ENCODE measurements at places on chromosomes 7 and 10. TPM values are rescaled to one million over a fixed set of nuclear protein-coding genes. Genes with fewer than 3 reads are reported as not detected.

GRCh38 chr10:113027574-113028455 lies 77.8 kb downstream of the TCF7L2 start:
- H3K36me3 ChIP-seq, result no peaks in the 10 kb centered on the region
- H3K27me3 ChIP-seq, result no peaks in the 10 kb centered on the region
- DNase-seq, result no peak
- no peak overlapping the region for H3K4me3 ChIP-seq
- H3K27ac ChIP-seq, result peak overlapping the region; percentile 8

DNA sequence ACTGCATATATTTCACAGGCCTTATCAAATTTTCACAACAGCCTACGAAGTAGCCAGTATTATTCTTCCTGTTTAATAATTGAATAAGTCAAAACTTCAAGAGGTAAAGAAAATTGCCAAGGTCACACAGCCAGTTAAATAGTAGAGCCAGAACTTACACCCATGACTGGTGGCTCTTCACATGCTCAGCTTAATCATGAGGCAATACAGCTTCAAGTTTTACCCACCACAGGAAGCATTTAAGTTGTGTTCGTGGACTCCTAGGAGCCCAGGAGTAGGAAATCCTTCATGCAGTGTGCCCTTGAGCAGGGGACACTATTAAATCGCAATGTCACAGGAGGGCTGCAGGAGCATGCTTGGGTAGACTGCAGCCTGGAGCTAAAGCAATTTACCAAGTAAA lies 11.1 kb downstream of the LIPA start:
- H3K36me3 ChIP-seq, result no peaks in the 10 kb centered on the region
- H3K27ac ChIP-seq, result no peak overlapping the region
- no peak for DNase-seq

- no peak overlapping the region for H3K4me3 ChIP-seq
- H3K4me1 ChIP-seq, result peaks cover 5% of the 10 kb centered on the region
- no peaks in the 10 kb centered on the region for H3K27me3 ChIP-seq
- no peak overlapping the region for H3K27ac ChIP-seq
- DNase-seq, result no peak
These were observed 101.5 kb downstream of the RNF216 start for GRCh38 chr7:5679813-5680473.

DNA sequence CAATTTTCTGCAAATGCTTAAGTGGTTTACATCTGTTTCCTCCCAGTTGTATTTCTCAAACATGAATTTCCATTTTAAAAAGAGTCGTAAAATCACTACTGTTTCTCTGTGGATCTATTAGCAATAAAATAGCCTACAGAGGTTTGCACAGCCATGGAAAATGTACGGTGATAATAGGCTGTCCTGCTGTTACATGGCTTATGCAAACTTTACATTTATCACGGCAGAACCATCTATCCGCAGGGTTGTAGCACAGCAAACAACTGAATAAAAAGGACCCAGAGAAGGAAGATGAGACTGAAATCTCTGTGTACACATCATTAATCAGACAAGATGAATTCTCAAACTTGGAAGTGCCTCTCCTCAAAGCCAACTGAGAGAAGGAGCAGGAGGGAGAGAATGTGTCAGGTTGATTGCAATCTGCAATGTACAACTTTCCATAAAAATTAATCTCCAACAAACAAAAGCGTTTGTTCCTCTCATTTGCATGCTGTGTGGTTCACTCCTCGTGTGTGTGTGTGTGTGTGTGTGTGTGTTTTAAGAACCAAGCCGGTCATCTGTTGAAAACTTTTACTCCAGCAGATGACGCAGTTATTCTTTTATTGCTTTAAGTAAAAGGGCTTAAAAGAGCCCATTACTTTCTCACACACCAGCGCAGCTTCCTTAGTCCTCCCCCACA lies 279.3 kb downstream of the SKAP2 start:
- no peak for DNase-seq
- no peaks in the 10 kb centered on the region for H3K4me1 ChIP-seq
- no peaks in the 10 kb centered on the region for H3K36me3 ChIP-seq
- H3K27me3 ChIP-seq, result no peaks in the 10 kb centered on the region
- H3K27ac ChIP-seq, result no peak overlapping the region

DNA sequence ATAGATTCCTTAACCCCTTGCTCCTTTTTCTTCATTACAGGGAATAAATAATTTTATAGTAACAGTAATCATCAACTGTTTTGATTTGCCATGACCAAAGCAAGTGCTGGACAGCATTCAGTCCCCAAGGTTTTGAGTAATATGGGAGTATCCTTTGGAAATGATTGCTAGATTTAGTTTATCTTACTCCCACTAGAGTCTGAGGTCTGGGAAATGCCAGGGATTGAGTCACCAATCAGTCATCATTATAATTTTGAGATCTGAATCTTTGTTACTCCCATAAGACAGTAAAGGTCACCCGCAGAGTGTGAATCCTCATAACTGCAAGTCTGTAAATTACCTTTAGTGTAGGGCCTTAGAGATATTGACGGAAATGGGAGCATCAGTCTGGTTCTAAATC lies 133.7 kb upstream of the SEMA3E start:
- no peaks in the 10 kb centered on the region for H3K36me3 ChIP-seq
- H3K4me3 ChIP-seq, result no peak overlapping the region
- no peaks in the 10 kb centered on the region for H3K27me3 ChIP-seq
- no peak for DNase-seq
- H3K4me1 ChIP-seq, result no peaks in the 10 kb centered on the region

GRCh38 chr7:135169141-135169963 lies 1.2 kb downstream of the CYREN start:
- peaks cover 44% of the 10 kb centered on the region for H3K4me1 ChIP-seq
- H3K4me3 ChIP-seq, result no peak overlapping the region
- H3K36me3 ChIP-seq, result peaks cover 27% of the 10 kb centered on the region
- no peak for DNase-seq

- no peak overlapping the region for H3K27ac ChIP-seq
- no peak for DNase-seq
- H3K36me3 ChIP-seq, result no peaks in the 10 kb centered on the region
- H3K4me3 ChIP-seq, result no peak overlapping the region
- no peaks in the 10 kb centered on the region for H3K4me1 ChIP-seq
- no peaks in the 10 kb centered on the region for H3K27me3 ChIP-seq
These were observed 152.6 kb downstream of the BMPER start for GRCh38 chr7:34057956-34058355.

- no peaks in the 10 kb centered on the region for H3K27me3 ChIP-seq
- no peaks in the 10 kb centered on the region for H3K36me3 ChIP-seq
- no peak overlapping the region for H3K4me3 ChIP-seq
- DNase-seq, result no peak
- H3K27ac ChIP-seq, result no peak overlapping the region
- no peaks in the 10 kb centered on the region for H3K4me1 ChIP-seq
These were observed 12.0 kb upstream of the AGR2 start for GRCh38 chr7:16816824-16817223.

GRCh38 chr7:1238450-1238882 lies 5.8 kb downstream of the UNCX start:
- H3K27ac ChIP-seq, result no peak overlapping the region
- no peak overlapping the region for H3K4me3 ChIP-seq
- H3K27me3 ChIP-seq, result peaks cover 71% of the 10 kb centered on the region
- H3K36me3 ChIP-seq, result no peaks in the 10 kb centered on the region

- H3K27ac ChIP-seq, result no peak overlapping the region
- DNase-seq, result no peak
- no peaks in the 10 kb centered on the region for H3K36me3 ChIP-seq
- H3K4me1 ChIP-seq, result no peaks in the 10 kb centered on the region
- no peaks in the 10 kb centered on the region for H3K27me3 ChIP-seq
These were observed 36.4 kb upstream of the CHCHD3 start for GRCh38 chr7:133118261-133118660.

DNA sequence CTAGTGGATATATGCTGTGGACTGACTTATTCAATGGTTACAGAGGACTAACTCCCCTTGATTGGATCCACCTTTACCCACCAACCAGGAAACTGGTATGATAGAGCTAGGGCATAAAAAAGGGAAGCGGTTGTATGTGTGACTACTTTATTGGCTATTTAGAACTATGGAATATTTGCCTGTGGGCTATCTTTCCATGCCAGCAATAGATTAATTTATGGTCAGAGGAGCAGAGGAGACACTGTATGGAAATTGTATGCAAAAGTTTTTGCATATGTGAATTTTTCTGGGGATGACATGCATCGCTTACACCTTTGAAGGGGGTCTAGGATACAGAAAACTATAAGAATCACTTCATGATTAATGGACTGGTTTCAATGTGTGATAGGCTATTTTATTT lies 105.7 kb downstream of the LHFPL3 start:
- H3K27me3 ChIP-seq, result no peaks in the 10 kb centered on the region
- no peak overlapping the region for H3K27ac ChIP-seq

GRCh38 chr7:107581387-107582013 lies 1.5 kb downstream of the BCAP29 start:
- peaks cover 12% of the 10 kb centered on the region for H3K36me3 ChIP-seq
- DNase-seq, result no peak

GRCh38 chr10:43921478-43921877 lies 272.8 kb upstream of the ZNF32 start:
- no peaks in the 10 kb centered on the region for H3K4me1 ChIP-seq
- H3K27ac ChIP-seq, result no peak overlapping the region
- H3K36me3 ChIP-seq, result no peaks in the 10 kb centered on the region
- H3K4me3 ChIP-seq, result no peak overlapping the region
- no peak for DNase-seq

DNA sequence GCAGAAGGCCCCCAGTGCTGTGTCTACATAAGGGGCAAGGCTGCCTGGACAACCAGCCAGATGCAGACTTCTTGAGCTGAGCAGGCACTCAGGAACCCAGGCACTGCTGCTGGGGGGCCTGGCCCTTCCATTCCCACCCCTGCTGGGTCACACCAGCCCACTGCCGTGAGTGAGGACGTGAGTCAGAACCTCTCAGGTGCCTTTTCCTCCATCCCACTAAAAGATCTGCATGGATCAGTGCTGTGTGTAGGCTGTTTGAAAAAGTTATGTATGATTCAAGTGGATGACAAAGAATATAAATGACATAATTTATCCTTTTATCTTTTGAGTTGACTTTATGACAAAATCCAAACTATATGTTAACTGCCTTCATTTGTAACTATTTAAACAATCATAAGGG lies 499.3 kb downstream of the INHBA start:
- H3K4me1 ChIP-seq, result no peaks in the 10 kb centered on the region
- no peaks in the 10 kb centered on the region for H3K27me3 ChIP-seq
- H3K27ac ChIP-seq, result no peak overlapping the region
- DNase-seq, result no peak

- H3K27ac ChIP-seq, result no peak overlapping the region
- no peak overlapping the region for H3K4me3 ChIP-seq
- no peaks in the 10 kb centered on the region for H3K4me1 ChIP-seq
- DNase-seq, result no peak
These were observed 20.3 kb upstream of the HYAL4 start for GRCh38 chr7:123824754-123825067.

DNA sequence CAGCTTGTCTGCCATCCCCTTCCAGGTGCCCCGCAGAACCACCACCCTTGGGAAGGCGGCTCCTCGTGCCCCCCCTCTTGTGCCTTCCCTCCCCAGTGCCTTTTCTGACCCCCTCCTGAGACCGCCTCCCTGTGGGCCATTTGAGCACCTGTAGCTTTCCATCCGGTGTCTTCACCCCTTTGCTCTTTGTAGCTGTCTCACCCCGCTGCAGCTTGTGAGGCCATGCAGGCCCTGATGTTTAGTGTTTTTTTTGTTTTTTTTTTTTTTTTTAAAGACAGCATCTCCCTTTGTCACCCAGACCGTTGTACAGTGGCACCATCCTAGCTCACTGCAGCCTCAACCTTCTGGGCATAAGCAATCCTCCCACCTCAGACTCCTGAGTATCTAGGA lies 52.5 kb downstream of the CUX1 start:
- H3K4me3 ChIP-seq, result no peak overlapping the region
- H3K4me1 ChIP-seq, result peaks cover 46% of the 10 kb centered on the region
- peak overlapping the region; percentile 60 for H3K27ac ChIP-seq
- H3K27me3 ChIP-seq, result no peaks in the 10 kb centered on the region

GRCh38 chr10:697097-697875 lies 7.8 kb upstream of the DIP2C start:
- H3K27me3 ChIP-seq, result no peaks in the 10 kb centered on the region
- H3K4me1 ChIP-seq, result peaks cover 5% of the 10 kb centered on the region
- H3K4me3 ChIP-seq, result no peak overlapping the region
- DNase-seq, result no peak

GALNT17 gene
- total RNA-seq, result 35.5 TPM

OR2A12 gene
- not detected for total RNA-seq

CABCOCO1 gene
- 0.45 TPM for total RNA-seq

DNAJB9 gene
- 68.4 TPM for total RNA-seq

JCAD gene
- 26.6 TPM for total RNA-seq
